WERI-Rb-1 (cell line): ENCODE measurements at places on chromosomes 4 and X.

GRCh38 chrX:17788439-17788838, 51.1 kb downstream of the SCML1 start:
- peak; percentile 39 for DNase-seq

GRCh38 chr4:121829511-121829910, 5.8 kb upstream of the CCNA2 start:
- DNase-seq, result no peak

DNA sequence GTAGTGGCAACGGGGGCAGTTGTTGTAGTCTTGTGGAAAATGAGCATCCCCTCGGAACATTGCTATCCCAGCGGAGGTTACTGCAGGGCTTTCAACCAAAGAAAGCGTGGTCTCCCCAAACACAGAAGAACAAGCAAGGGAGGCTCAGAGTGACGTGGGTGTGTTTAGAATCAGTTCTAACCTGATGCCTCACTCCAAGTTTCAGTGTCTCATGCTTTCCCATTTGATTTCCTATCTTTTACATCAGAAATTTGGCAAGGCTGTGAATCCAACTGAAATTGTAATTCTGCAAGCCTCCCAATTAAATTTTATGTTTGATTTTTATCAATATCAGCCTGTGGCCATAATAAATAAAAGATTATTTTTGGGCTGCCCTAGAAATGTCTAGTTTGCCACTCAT, 156.1 kb upstream of the LNX1 start:
- no peak for DNase-seq

- DNase-seq, result no peak
These were observed 148.7 kb upstream of the NAP1L5 start for GRCh38 chr4:88846206-88846790.

GRCh38 chr4:42843694-42844093, 48.8 kb upstream of the GRXCR1 start:
- DNase-seq, result no peak

DNA sequence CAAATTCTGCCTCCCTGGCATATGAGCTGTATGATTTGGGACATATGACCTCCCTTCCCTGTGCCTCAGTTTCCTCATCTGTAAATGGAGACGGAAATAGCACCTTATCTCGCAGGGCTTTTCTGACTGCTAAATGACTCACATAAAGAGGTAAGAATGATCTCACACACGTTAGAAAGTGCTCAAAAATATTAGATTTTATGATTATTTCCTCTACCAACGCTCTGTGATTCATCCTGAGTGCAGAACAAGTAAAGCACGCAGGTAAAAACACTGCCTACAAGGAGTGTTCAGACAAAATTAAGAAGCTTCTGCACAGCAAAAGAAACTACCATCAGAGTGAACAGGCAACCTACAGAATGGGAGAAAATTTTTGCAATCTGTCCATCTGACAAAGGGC, 21.1 kb downstream of the ACSL1 start:
- no peak for DNase-seq

DNA sequence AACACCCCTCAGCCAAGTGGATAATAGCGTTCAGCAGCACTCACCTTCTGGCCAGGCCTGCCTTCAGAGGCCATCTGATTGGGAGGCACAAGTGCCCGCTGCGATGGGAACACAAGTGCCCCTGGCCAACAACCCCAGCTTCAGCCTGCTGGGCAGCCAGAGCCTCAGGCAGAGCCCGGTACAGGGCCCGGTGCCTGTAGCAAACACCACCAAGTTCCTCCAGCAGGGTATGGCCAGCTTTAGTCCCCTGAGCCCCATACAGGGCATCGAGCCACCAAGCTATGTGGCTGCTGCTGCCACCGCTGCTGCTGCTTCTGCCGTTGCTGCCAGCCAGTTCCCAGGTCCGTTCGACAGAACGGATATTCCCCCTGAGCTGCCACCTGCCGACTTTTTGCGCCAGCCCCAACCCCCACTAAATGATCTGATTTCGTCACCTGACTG, 55.9 kb upstream of the MTM1 start:
- DNase-seq, result peak; percentile 60

GRCh38 chr4:99144070-99144469, at the start of gene ADH4:
ADH4 (minus strand) TSS chr4:99144297; CDS start chr4:99144222, 75 bp downstream.
- DNase-seq, result no peak

GRCh38 chr4:86032476-86033022, 327.3 kb downstream of the MAPK10 start:
- DNase-seq, result no peak

DNA sequence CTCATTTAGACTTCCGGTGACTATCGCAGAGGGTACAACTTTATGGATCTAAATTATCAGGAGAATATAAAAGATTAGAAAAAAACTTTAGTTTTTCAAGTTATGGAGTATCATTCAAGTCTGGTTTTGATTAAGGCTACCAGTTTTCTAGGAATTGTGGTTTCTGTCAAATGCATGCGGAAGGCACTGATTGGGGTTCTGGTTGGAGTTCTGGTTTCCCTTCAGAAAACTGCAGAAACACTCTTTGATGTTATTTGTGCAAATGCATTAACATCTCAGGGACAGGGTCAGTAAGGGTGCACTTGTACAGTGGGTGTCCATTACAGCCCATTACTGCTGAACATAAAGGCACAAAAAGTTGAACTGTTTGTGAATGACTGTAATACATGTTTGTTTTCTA, 100.2 kb downstream of the LIMCH1 start:
- no peak for DNase-seq

GRCh38 chr4:180665481-180665880, 1577.7 kb upstream of the TENM3 start:
- DNase-seq, result no peak

- no peak for DNase-seq
These were observed 5.3 kb downstream of the VAMP7 start for GRCh38 chrX:155886409-155886808.
